ENCODE measurements at places on chromosomes 13 and 19.

DNA sequence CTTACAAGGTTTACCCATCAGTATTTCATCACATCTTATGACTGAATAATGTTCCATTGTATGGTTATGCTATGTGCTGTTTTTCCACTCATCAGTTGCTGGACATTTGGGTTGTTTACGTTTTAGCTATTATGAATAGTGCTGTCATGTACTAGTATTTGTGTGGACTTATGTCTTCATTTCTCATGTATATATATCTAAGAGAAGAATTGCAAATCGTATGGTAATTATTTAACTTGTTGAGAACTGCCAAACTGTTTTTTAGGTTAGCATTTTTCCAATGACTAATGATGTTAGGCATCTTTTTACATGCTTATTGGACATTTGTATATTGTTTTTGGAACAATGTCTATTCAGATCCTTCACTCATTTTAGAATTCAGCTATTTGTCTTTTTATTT, 368.3 kb downstream of the LMO7 start:
- DNase-seq, result no peak

GRCh38 chr19:50003810-50004419, 21.3 kb downstream of the VRK3 start:
- no peak for DNase-seq

DNA sequence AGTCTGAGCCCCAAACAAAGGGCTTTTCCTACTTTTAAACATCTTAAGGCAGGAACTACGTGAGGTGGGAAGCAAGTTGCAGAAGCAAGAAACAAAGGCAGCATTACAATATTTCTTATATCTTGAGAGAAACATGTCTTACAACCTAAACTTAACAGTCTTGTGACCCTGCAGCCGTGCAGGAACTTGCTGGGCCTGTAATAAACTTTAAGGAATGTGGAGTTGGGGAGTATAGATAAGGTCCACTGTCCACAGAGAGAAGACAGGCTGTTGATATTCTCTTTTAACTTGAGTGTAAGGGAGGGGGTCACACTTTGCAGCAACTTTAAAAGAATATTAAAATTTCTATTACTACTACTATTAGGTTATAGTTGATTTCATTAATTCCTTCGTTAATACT, 214.6 kb upstream of the HTR2A start:
- no peak for DNase-seq

DNA sequence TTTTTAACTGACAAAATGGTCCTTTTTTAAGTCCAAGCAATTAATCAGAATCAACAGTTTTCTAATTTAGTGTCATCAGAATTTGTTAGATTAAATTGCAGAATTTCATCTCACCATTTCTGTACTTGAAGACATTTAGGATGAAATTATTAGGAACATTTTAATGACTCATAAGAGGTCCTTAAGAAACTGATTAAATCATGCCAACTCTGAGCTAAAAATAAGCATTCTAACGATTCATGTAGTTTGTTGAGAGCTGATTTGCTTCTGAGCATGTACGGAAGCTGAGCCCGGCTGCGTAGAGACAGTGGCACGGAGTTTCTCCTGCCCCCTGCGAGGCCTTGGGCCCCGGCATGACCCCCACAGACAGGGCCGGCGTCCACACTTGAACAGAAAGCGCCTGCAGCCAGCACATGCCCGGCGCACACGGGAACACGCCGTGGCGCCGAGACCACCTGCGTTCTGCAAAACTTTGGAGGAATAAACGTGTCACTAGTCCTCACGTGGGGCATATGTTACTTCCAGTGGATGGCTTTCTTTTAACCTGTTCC, 89.7 kb upstream of the MCF2L start:
- DNase-seq, result no peak

DNA sequence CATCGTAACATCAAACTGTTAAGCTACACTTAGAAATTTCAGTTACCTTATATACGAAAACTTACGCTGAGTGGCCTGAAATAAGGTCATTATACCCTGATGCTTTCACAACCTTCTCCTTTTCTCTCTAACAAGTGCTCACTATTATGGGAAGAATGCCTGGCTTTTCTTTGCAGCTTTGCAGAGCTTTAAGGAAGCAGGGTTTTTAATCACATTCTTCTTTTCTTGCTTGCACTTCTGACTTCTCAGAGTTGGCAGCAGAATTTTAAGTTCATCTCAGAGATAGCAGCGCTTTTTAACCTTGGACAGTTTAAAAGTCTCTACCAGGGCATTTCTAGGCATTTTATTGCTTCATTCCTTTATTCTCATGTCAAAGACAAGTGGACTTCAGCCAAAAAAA, 285.1 kb downstream of the SPRY2 start:
- no peak for DNase-seq

GRCh38 chr13:109090796-109091195, 461.4 kb downstream of the MYO16 start:
- DNase-seq, result no peak

DNA sequence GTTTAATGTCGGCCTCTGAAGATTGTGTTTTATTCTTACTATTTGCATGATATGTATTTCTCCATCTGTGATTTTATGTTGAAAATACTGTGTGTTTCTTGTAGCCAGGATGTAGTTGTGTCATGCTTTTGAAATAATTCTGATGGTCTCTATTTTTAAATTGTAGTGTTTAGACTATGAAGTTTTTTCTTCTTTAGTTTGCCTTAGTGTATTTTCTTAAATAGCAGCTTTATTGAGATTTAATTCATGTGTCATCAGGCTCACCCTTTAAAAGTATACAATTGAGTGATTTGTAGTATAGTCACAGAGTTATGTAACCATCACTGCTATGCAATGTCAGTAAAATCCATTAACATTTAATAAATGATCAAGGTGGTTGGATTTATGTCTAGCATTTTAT, 74.5 kb downstream of the PCCA start:
- no peak for DNase-seq

- no peak for DNase-seq
Measured at GRCh38 chr13:43663474-43664090, 123.2 kb downstream of the ENOX1 start.

GRCh38 chr19:57978586-57979289, 4.4 kb upstream of the C19orf18 start:
- DNase-seq, result no peak

GRCh38 chr19:41030651-41031050, 39.6 kb downstream of the CYP2B6 start:
- DNase-seq, result no peak

- no peak for DNase-seq
Measured at GRCh38 chr19:29525901-29526729, at the start of gene VSTM2B. TSS of gene VSTM2B (plus strand) at chr19:29525994. CDS start at chr19:29526584, 590 bp downstream.
